ENCODE measurements at places on chromosomes 7 and 10. TPM values are rescaled to one million over a fixed set of nuclear protein-coding genes. Genes with fewer than 3 reads are reported as not detected.
A peak's percentile ranks its signal among the peaks of the same experiment; 100 is the strongest.

DNA sequence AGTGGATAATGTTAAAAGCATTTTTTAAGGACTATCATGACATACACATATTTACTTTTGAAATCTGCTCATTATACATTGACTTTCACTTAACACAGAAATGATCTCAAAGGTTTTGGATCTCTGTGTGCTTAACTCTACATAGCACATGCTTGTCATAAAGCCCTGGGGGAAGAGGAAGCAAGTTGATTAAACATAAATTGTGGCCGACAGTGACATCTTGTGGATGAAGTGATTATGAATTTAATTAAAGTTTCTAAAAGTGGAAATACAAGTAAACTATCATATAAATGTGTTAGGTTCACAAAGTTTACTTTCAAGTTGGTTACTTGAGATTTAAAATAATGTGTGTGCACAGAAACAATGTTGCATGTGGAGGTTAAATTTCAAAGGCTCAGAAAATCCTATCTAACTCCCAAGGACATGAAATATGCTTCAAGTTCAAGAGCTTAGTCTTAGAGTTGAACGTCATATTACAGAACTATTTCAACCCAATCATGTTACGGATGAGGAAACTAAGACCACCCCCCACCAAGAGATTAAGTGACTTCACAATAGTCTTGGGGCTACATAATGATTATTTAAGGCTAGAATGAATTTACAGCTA is 1247.8 kb downstream of the GATA3 start:
- no peaks in the 10 kb centered on the region for H3K36me3 ChIP-seq
- no peaks in the 10 kb centered on the region for H3K4me1 ChIP-seq
- H3K27me3 ChIP-seq = peaks cover 12% of the 10 kb centered on the region

- H3K36me3 ChIP-seq = no peaks in the 10 kb centered on the region
- H3K4me1 ChIP-seq = no peaks in the 10 kb centered on the region
- no peak overlapping the region for H3K4me3 ChIP-seq
- H3K27me3 ChIP-seq = no peaks in the 10 kb centered on the region
- no peak for DNase-seq
Measured at GRCh38 chr10:105597312-105597711, 956.2 kb downstream of the SORCS3 start.

DNA sequence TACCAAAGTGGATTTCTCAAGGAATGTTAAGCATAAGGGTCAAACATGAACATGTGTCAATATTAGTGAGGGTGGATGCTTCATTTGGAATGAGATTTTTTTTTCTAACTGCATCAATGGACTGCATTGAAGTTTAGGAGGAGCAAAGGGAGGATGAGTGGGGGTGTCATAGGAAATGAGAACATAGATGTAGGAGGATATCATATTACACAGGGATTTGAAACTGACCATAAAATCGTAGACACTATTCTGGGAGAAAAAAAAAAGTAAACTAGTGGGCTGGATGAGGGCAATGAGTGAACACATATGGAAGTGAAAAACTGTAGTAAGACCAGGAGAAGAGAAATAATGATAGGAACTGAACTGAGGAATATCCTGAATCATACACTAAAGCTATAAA is 109.4 kb downstream of the SEMA3A start:
- H3K4me1 ChIP-seq = peaks cover 3% of the 10 kb centered on the region
- no peaks in the 10 kb centered on the region for H3K27me3 ChIP-seq
- DNase-seq = no peak
- H3K27ac ChIP-seq = no peak overlapping the region
- H3K36me3 ChIP-seq = no peaks in the 10 kb centered on the region

DNA sequence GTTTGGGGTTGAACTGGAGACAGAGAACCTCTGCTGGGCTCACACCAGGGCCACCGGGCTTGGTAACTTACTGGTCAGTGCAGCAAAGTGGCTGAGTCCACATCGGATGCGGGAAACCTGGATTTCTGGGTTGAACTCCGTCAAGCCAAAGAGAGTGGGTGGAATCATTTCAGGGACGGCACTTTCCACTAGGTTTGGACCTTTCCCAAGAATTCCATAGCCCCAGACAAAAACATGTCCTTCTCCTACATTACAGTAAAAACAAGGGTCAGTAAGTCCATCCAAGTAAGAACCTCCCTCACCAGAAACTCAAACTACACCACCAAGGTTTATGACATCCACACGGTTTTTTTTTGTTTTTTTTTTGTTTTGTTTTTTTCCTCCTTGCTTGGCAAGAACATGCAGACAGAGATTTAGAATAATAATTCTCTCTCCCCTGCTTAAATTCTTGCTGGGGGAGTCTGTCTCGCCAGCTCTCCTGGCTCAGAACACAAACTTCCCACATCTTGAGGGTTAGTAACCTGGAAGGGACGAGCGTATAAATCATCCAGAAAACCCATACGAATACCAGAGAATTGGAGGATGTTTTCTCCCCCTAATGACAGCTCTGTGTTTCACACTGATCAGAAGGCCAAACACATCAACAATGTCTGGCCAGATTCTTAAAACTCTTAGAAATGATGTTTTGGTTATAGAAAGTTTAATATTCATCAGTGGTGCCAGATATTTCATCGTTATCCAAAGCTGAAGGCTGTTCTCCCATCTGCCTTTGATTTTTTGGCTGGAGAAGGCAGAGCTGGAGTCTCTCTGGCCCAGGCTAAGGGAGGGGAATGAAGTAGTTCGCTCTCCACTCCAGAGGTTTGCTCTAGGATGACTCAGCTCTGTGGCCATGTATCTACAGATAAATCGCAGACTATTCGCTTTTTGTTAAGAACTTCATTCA is 17.5 kb downstream of the RCC1L start:
- no peak overlapping the region for H3K27ac ChIP-seq
- H3K4me1 ChIP-seq = no peaks in the 10 kb centered on the region

GRCh38 chr10:57955076-57955475 is 312.6 kb downstream of the IPMK start:
- H3K27ac ChIP-seq = no peak overlapping the region
- no peak overlapping the region for H3K4me3 ChIP-seq
- DNase-seq = no peak
- H3K36me3 ChIP-seq = no peaks in the 10 kb centered on the region
- H3K27me3 ChIP-seq = no peaks in the 10 kb centered on the region
- no peaks in the 10 kb centered on the region for H3K4me1 ChIP-seq

DNA sequence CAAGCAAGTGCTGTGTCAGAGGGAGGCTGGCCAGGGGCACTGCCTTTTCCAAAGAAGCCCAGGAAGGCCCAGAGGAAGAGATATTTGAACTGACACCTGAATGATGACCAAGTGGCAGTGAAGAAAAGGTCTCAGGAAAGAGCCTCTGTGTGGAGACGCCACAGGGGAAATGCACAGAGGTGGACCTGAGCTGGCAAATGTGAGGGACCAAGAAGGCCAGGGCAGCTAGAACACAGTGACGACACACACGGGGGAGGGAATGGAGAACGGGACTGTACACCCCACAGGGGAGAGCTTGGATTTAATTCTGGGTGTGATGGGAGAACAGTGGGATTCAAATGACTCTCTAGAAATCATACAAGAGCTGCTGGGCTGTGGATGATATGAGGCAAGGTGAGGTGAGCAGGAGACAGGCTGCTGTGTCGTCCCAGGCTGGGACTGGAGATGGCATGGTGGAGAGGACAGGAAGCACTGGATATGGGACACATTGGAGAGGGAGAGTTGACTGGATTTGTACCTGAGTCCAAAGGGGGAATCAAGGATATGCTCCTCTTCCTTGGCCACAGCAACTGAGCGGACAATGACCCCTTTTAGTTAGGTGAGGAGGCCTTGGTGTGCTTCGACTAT is 84.2 kb upstream of the DDC start:
- no peak overlapping the region for H3K27ac ChIP-seq
- no peak overlapping the region for H3K4me3 ChIP-seq
- H3K4me1 ChIP-seq = peaks cover 7% of the 10 kb centered on the region
- H3K27me3 ChIP-seq = peaks cover 5% of the 10 kb centered on the region
- DNase-seq = peak; percentile 11

DNA sequence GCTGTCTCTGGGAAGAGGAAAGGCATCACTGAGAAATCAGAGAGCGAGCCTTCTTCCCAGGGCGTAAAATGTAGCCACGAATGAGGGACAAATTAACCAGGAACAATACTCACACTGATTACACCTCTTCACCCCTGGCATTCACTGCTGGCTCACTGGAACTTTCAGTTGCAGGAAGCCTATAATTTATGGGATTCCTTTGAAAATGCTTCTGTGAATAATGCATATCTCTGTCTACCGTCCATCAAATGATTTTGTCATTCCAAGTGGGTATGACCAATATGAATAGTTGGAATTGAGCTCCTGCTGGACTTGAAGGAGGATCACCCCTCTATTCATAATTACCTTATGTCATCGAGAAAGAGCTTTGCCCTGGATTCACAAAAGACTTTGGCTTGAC is 360.3 kb upstream of the FZD8 start:
- no peaks in the 10 kb centered on the region for H3K4me1 ChIP-seq
- no peak for DNase-seq
- H3K36me3 ChIP-seq = no peaks in the 10 kb centered on the region
- no peak overlapping the region for H3K4me3 ChIP-seq
- H3K27me3 ChIP-seq = no peaks in the 10 kb centered on the region

GRCh38 chr7:1236831-1237701 is 4.4 kb downstream of the UNCX start:
- H3K27ac ChIP-seq = no peak overlapping the region
- peaks cover 59% of the 10 kb centered on the region for H3K27me3 ChIP-seq
- DNase-seq = no peak
- peaks cover 16% of the 10 kb centered on the region for H3K4me1 ChIP-seq
- peaks cover 14% of the 10 kb centered on the region for H3K36me3 ChIP-seq
- no peak overlapping the region for H3K4me3 ChIP-seq

DNA sequence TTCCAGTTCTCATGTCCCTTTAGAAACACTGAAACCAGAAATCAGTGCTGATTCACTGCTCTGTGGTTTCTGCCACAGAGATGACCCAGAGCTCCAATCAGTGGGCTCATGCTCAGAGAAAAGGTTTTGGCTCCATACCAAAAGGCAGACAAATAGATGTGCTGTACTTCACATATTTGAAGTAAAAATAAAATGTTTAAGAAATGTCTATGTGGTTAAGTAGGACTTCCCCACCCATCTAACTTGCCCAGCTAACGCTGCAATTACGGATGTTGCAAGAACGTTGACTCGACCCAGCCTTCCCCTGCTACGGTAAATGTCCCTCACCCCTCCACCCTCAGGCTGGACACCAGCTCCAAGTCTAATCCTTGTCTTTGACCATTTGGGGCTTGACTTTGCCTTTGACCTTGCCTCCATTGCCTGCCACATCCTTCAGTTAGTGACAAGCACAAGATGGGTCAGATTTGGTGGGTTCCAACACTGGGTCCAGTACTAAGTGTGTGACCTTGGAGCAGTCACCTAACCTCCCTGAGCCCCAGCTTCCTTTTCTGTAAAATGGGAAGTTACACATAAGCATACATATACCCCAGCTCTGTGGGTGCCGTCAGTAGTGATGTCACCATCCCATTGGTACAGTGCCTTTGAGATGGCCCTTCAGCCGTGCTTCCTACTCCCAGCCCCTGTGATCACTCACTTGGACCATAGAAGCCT is 95.8 kb downstream of the CHST15 start:
- DNase-seq = no peak
- H3K4me1 ChIP-seq = no peaks in the 10 kb centered on the region
- H3K27me3 ChIP-seq = peaks cover 28% of the 10 kb centered on the region
- no peak overlapping the region for H3K4me3 ChIP-seq

- H3K4me3 ChIP-seq = peak overlapping the region; percentile 69
- no peak for DNase-seq
- no peaks in the 10 kb centered on the region for H3K36me3 ChIP-seq
- no peak overlapping the region for H3K27ac ChIP-seq
- peaks cover 46% of the 10 kb centered on the region for H3K27me3 ChIP-seq
Measured at GRCh38 chr10:77927402-77928246, 1.1 kb upstream of the DLG5 start.

GRCh38 chr7:149866779-149867447 is 6.9 kb upstream of the ATP6V0E2 start:
- H3K27me3 ChIP-seq = no peaks in the 10 kb centered on the region
- no peak for DNase-seq

DNA sequence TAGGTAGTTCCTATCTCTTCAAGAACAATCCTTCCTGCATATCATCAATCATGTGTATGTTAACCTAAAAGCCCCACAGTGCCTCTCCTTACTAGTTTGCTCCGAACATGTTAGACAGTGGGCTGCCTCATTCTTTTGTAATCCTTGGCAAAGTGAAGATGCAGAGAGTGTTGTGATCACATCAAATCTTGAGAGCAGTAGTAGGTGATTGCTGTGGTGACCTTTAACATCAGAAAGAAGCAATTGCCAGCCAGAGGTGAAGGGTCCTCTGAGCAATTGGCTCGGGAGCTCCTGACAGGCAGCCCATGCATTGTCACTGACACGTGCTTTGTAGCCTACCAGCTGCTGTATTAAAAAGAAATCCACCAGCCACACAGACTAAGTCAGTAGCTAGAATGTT is 19.6 kb upstream of the GSTK1 start:
- H3K4me3 ChIP-seq = no peak overlapping the region
- no peaks in the 10 kb centered on the region for H3K27me3 ChIP-seq
- no peak for DNase-seq
- peak overlapping the region; percentile 59 for H3K27ac ChIP-seq

TLX1 gene
- not detected for total RNA-seq

PNLIP gene
- total RNA-seq = not detected

ZP3 gene
- total RNA-seq = 6.7 TPM

FAM20C gene
- total RNA-seq = 0.13 TPM

IFT22 gene
- total RNA-seq = 6.6 TPM

LAMB1 gene
- total RNA-seq = not detected

NPC1L1 gene
- not detected for total RNA-seq

TUBAL3 gene
- total RNA-seq = not detected
